Activated CD4-positive, alpha-beta T cell treated with anti-CD3 and anti-CD28 coated beads, Interleukin-2, amount 50 U/mL, for 16 hours (primary cell): ENCODE measurements at places on chromosomes 6 and 20.

- no peak for DNase-seq
Measured at GRCh38 chr6:125944434-125944816, 12.1 kb upstream of the HINT3 start.

GRCh38 chr6:167588181-167588919 is 238.4 kb upstream of the AFDN start:
- no peak for DNase-seq

DNA sequence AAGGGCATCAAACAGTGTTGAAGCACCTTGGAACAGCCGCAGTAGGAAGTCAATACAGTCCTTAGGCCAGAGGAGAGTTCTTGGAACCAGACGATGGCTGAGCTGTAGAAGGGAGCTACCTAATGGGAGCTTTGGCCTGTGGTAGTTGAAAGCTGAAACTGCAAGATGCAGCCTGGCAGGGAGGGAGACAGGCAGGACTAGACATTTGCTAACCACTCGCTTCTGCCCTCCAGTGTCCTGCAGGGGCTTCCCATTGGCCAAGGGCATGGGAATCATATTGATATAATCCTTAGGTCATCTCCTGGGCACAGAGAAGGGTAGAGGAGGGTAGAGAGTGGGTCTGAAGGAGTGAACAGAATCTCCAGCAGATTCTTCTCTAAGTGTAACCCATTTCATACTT is 60.4 kb downstream of the TPD52L1 start:
- no peak for DNase-seq

DNA sequence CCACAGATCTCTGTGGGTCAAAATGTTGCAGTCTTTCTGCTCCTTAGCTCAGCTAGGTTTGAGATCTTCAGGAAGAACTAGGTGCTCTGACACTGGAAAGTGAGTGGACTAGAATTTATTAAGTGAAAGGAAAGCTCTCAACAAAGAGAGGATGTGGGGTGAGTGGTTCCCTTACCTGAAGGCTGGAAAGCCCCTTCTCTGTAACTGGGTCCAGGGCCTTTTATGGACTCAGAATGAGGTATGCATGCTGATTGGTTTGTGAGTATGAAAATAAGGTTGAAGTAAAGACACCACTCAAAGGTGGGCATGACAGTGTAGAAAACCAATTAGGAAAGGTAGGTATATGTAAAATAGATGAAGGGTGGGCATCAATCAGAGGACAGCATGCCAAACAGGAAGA is 485.5 kb downstream of the CD109 start:
- DNase-seq: no peak

- DNase-seq: no peak
Measured at GRCh38 chr20:31897541-31897940, 27.1 kb downstream of the TTLL9 start.

GRCh38 chr6:140774080-140774505 is 1358.6 kb upstream of the GJE1 start:
- DNase-seq: peak; percentile 72

GRCh38 chr6:8543714-8544113 is 108.4 kb upstream of the SLC35B3 start:
- DNase-seq: no peak

- DNase-seq: no peak
Measured at GRCh38 chr6:33745548-33745947, 1.2 kb downstream of the IP6K3 start.

DNA sequence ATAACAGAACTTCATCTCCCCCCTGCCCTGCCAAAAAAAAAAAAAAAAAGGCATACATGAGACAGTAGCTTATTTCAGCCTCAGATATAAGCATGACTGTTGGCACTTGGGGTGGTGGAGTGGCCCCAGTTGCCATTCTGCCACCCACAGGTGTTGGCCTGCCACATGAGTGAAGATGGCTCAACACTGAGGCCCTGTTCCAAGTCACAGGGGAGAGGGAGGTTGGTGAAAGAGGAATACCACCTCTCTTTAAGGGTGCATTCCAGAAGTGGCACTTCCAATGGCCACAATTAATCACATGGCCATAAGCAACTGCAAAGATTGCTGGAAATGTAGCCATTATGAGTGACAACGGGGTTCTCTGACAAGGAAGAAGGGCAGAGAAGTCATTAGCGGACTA is 61.9 kb upstream of the JARID2 start:
- DNase-seq: no peak

GRCh38 chr6:137931849-137932465 is 64.9 kb downstream of the TNFAIP3 start:
- DNase-seq: no peak

- DNase-seq: peak; percentile 31
Measured at GRCh38 chr20:16517946-16518783, 55.1 kb downstream of the KIF16B start.

DNA sequence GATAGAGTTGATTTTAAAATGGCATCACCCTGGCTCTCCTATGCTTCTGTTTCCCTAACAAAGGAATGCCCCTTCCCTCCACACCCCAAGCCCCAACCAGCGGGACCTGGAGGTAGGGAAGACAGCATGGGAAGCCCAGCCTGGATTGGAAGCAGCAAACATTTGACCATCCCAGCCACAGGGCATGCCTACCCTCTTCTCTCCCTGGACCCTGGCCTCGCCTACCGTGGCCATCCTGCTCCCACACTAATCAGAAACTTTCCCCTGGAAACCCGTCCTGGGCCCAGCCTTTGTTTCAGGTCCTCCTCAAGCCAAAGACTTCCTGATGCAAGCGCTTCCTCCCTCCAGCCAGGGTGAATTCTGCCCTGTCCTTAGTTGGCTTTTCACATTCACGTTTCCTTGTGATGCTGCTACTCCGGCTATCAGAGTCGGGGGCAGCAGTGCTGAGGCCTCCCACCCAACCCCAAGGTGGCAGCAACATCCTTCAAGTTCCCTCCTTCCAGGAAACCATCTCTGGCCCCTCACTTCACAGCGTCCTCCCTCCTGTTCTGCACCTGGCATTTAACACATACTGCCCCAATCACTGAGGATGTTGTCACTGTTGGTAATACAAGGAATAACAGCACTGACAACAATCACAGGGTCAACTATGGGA is 18.2 kb upstream of the ANGPT4 start:
- DNase-seq: no peak

- no peak for DNase-seq
Measured at GRCh38 chr6:128597956-128598355, 77.6 kb upstream of the PTPRK start.

DNA sequence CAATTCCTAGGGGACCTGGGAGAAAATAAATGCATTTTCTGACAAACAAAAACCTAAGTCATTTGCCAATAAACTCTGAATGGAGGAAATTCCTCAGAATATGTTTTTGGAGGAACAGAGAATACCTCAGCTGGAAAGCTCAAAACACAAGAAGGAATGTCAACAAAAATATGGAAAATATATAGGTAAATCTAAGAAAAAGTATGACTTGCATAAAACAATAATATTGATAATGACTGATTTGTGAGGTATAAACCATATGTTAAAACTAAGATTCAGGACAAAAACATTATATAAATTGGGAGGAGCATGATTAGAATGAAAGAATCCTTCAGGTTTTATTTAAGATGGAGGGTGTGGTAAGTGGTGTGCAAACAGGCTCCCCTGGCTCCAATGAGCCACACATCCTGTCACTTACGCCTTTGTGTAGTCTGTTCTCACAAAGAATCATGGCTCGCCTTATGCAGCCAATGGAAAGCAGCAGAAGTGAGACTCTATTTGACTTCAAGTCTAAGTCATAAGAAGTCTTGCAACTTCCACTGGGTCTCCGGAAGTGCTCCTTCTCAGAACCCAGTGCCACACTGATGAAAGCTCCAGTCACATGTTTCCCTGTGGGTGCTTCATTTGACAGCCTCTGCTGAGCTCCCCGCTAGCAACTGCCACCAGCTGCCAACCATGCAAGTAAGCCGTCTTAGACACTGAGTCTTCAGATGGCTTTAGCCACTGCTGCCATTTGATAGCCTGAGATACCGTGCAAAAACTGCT is 8.1 kb downstream of the CFAP61 start:
- no peak for DNase-seq

- no peak for DNase-seq
Measured at GRCh38 chr6:19691465-19692167, 145.6 kb upstream of the ID4 start.

DNA sequence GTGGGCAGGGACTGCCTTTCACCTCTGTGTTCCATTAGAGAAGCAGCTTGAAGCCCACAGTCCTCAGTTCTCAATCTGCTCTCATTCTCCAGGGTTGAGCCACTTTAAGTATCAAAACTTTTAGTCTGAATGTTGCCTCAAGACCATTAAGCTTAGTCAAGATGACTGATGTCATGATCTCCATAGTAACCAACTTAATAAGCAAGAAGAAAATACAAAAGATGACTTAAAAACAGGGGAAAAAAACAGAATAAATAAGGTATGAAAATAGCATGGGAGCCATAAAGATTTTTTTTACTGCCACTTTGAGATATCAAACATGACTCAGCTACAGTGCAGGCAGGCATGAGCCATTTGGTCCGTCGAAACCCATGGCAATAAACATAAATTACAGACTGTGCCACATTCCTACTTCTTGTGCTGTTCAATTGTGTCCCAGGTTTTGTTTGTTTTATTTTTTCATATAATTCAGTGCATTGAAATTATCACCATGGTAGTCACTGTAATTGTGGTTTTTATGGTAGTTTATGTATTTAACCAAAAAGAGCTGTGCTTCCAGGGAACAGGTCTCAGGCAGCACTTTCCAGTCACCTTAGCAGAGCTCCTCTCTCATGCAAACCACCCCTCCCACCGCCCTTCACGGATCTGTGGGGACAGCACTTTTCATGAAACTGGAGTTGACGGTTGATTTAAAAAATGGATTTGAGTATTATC is 156.5 kb upstream of the INSM1 start:
- DNase-seq: no peak

DNA sequence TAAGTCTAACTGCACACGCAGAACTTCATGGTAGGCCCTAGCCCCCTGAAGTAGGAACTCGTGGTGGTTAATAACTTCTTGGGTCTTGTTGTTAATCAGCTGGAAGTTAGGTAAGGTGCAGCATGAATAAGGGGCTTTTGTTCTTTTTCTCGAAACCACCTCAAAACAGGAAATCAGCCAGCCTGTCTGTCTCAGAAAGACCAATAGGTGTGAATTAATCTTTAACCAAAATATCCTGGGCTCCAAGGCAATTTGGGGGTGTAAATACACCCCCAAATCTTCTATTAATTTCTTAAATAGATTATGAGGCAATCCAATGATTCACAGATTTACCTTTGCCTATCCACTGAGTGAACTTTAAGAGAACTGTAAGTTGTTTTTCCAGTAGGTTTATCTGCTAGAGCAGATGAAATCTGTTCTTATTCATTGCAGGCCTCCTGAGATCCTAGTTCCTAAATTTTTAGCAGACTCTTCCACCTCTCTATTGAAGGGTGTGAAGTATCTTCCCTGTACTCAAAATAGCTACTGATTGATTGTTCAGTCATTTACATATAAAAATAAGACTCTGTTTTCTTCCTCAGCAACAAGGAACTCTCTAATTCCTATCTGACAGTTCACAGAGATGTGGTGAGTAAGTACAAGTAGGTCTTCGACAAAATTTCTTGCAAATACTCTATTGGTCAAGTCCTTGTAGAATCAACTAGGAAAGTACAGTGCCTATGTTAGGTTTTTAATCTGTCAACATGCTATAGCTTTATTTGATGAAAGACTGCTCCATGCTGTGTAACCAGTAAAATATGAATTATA is 427.1 kb upstream of the NOX3 start:
- no peak for DNase-seq
